ENCODE measurements at places on chromosomes 12 and 14.
A peak's percentile ranks its signal among the peaks of the same experiment; 100 is the strongest.

DNA sequence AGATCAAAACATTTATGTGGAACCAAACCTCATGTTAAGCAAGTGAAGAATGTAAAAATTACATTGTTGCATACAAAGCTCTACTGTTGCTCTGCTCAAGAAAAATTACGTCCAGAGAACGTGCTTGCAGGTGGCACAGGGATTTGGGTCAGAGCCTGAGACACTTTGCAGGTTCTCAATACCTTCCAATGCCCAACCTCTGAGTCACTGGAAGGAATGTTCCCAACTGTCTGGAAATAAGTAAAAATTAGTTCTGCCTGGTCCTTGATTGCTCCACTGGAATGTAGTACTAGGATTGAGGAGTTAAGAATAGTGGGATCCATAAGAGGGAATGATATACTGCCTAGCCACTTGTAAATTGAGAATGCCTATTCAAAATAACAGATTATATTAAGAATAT, 2.8 kb upstream of the IFNG start:
- H3K4me1 ChIP-seq = no peaks in the 10 kb centered on the region
- DNase-seq = no peak
- no peaks in the 10 kb centered on the region for H3K36me3 ChIP-seq
- no peaks in the 10 kb centered on the region for H3K27me3 ChIP-seq
- H3K27ac ChIP-seq = no peak overlapping the region

DNA sequence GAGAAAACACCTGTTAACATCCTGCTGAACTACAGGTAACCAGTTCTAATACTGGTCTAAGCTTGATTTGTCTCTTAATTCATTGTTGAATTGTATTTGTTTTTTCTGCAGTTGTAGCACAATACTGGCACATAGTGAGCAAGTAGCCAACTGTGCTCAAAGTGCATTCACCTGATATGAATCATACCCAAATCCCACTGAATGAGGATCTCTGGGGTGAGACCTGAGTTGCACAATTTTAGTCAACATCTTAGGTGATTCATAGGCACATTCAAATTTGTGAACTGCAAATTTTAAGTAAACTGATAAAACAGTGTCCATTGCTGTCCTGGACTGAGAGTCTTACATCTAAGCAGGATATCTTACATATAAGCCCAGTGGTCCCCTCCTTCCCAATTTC, 12.8 kb downstream of the KCNC2 start:
- DNase-seq = no peak
- H3K36me3 ChIP-seq = no peaks in the 10 kb centered on the region
- H3K27ac ChIP-seq = no peak overlapping the region
- no peak overlapping the region for H3K4me3 ChIP-seq
- H3K27me3 ChIP-seq = no peaks in the 10 kb centered on the region

- H3K27me3 ChIP-seq = no peaks in the 10 kb centered on the region
- no peaks in the 10 kb centered on the region for H3K4me1 ChIP-seq
- H3K36me3 ChIP-seq = no peaks in the 10 kb centered on the region
- no peak overlapping the region for H3K27ac ChIP-seq
Observed at GRCh38 chr14:25887251-25887878, 710.5 kb downstream of the NOVA1 start.

DNA sequence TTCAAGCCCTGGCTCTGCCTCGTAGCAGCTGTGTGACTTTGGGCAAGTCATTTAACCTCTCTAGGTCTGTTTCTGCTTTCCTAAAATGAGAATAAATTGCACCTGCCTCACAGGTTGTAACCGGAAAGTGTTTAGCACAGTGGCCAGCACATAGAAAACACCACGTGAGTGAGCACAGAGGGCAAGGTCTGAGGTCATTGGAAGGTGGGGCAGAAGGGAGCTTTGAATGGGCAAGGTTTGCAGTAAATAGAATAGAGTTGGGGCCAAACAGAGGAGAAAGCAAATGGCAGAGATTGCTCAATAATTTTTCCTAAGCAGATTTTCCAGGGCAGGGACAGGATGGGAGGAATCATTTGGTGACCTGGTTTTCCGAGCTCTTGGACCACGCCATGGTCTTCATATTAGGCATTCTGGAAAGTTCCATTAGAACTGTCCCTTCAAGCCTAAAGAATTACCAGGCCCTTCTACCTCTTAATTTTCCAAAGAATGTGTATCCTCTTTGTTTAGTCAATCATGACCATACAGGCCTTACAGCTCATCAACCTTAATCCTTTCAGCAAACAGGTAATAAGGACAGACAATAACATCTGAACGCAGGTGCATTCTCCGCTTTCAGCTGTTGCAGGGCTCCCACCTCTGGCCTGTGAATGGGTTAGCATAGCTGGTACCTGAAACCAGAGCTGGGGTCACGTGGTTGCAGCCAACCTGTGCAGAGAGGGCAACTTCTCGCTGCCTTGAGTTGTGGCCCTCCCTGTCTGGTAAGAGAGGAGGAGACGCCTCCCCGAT, 53.8 kb downstream of the VWF start:
- DNase-seq = no peak
- no peak overlapping the region for H3K4me3 ChIP-seq
- peaks cover 12% of the 10 kb centered on the region for H3K4me1 ChIP-seq
- H3K36me3 ChIP-seq = no peaks in the 10 kb centered on the region
- H3K27ac ChIP-seq = no peak overlapping the region

DNA sequence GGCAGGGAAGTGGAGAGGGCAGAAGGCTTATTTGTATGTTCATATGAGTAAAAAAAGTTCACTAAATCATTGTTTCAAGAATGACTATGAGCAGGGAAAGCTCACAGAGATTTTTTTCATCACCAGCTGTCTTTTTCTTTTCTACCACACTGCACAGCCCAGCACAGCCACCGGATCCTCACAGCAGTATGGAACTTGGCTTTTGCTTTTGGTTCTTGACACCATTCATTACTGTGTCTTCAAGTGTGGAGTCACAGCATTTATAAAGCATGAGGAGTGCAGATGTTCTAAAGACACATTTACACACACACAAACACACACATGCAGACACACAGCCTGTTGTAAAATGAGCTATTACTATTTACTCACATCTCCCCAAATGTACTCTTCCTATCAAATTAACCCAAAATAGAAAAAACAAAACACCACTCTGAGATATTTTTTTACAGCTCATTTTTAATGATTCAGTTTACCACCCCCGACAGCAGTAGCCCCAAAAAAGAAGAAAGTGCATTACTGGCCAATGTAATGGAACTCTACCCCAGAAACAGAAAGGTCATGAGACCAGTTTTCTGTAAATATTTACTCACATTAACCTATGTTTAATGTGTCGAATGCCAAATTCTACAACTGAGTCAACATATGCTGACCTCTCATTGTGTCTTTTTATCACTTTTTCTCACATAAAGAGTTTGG, 60.5 kb downstream of the BTG1 start:
- no peaks in the 10 kb centered on the region for H3K4me1 ChIP-seq
- DNase-seq = no peak
- H3K27me3 ChIP-seq = no peaks in the 10 kb centered on the region
- no peaks in the 10 kb centered on the region for H3K36me3 ChIP-seq
- no peak overlapping the region for H3K4me3 ChIP-seq

GRCh38 chr14:67722293-67722692, 20.6 kb downstream of the RDH12 start:
- H3K4me3 ChIP-seq = no peak overlapping the region
- no peak for DNase-seq
- H3K36me3 ChIP-seq = no peaks in the 10 kb centered on the region

- H3K27me3 ChIP-seq = no peaks in the 10 kb centered on the region
- DNase-seq = no peak
- H3K36me3 ChIP-seq = no peaks in the 10 kb centered on the region
- H3K4me1 ChIP-seq = no peaks in the 10 kb centered on the region
- H3K4me3 ChIP-seq = no peak overlapping the region
- H3K27ac ChIP-seq = no peak overlapping the region
Observed at GRCh38 chr12:15797818-15798217, 8.6 kb upstream of the EPS8 start.

DNA sequence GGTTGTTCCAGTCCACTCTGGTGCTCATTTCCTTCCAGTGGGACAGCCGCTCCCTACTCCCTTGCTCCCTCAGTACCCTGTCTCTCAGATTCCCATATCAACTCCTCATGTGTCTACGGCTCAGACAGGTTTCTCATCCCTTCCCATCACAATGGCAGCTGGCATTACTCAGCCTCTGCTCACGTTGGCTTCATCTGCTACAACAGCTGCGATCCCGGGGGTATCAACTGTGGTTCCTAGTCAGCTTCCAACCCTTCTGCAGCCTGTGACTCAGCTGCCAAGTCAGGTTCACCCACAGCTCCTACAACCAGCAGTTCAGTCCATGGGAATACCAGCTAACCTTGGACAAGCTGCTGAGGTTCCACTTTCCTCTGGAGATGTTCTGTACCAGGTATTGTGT, 69.9 kb downstream of the RAD52 start:
- H3K27me3 ChIP-seq = no peaks in the 10 kb centered on the region
- peaks cover 23% of the 10 kb centered on the region for H3K36me3 ChIP-seq
- no peak for DNase-seq

GRCh38 chr12:10718279-10718821, 4.8 kb downstream of the YBX3 start:
- no peaks in the 10 kb centered on the region for H3K27me3 ChIP-seq
- peak overlapping the region; percentile 99 for H3K4me3 ChIP-seq
- H3K4me1 ChIP-seq = peaks cover 26% of the 10 kb centered on the region
- H3K36me3 ChIP-seq = peaks cover 38% of the 10 kb centered on the region
- no peak for DNase-seq

DNA sequence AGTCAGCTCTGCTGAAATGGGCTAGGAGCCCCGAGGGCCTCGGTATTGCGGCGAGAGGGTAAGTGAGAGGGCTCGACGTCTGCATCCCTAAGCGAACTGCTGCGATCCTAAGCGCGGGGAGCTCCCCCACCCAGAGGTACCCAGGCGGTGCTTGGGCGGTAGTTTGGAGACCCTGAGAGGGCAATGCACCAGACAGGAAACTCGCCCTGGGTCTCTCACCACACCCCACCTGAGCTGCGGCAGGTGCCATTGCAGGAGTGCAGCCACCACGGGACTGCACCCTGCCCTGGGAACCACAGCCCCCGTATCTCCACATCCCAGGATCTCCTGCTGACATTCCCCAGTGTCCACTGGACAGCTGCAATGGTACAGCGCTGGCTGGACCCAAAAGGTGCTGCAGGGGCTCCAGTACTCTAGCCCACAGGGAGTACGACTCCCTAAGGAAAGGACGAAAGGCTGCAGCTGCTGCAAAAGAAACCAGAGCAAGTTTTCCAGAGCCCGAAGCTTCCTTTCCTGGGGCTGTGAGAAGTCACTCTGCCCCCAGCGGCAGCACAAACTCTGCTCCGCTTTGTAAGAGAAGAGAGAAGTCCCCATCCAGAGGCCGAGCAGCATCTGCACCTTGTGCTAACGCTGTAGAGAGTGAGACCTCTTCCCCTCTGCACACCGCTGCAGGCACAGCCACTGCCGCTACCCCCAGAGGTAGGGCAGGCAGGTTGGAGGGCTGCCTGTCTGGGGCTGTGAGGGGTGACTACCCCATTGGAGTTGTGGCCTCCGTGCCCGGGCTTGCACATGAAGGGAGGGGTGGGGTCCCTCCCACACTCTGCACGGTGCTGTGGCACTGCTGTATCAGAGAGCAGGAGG, 31.1 kb upstream of the MON2 start:
- peaks cover 23% of the 10 kb centered on the region for H3K27me3 ChIP-seq
- no peaks in the 10 kb centered on the region for H3K36me3 ChIP-seq
- peak overlapping the region; percentile 37 for H3K4me3 ChIP-seq
- H3K27ac ChIP-seq = no peak overlapping the region
- H3K4me1 ChIP-seq = no peaks in the 10 kb centered on the region
- DNase-seq = peak; percentile 75

DNA sequence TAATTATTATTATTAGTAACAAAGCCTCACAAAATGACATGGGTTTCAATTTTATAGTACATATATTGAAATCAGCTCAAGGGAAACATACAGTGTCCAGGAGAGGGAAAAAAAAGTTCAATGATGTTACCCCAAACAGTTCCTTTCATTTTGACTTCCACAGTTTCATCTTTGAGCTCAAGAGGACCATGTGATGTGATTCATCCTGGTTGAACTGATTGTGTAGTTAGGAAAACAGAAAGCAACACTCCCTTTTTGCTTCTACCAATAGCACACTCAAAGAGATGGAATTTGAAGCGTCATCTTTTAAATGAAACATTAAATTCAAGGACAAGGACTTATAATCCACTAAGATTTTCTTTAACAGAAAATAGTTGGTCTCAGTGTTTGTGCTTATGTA, 461.0 kb downstream of the FOXG1 start:
- no peaks in the 10 kb centered on the region for H3K36me3 ChIP-seq
- no peak overlapping the region for H3K4me3 ChIP-seq
- H3K4me1 ChIP-seq = no peaks in the 10 kb centered on the region
- DNase-seq = no peak
- no peaks in the 10 kb centered on the region for H3K27me3 ChIP-seq
- no peak overlapping the region for H3K27ac ChIP-seq

- peaks cover 5% of the 10 kb centered on the region for H3K4me1 ChIP-seq
- peaks cover 7% of the 10 kb centered on the region for H3K27me3 ChIP-seq
- H3K36me3 ChIP-seq = no peaks in the 10 kb centered on the region
- H3K4me3 ChIP-seq = peak overlapping the region; percentile 16
Observed at GRCh38 chr12:95446506-95446900, 27.4 kb upstream of the METAP2 start.

- no peak for DNase-seq
- H3K36me3 ChIP-seq = no peaks in the 10 kb centered on the region
- 0 out of 2 replicates have a peak, but pooled peaks cover 1% of the 10 kb centered on the region for H3K4me1 ChIP-seq
- H3K4me3 ChIP-seq = no peak overlapping the region
Observed at GRCh38 chr12:75792687-75793086, 238.9 kb downstream of the PHLDA1 start.

DNA sequence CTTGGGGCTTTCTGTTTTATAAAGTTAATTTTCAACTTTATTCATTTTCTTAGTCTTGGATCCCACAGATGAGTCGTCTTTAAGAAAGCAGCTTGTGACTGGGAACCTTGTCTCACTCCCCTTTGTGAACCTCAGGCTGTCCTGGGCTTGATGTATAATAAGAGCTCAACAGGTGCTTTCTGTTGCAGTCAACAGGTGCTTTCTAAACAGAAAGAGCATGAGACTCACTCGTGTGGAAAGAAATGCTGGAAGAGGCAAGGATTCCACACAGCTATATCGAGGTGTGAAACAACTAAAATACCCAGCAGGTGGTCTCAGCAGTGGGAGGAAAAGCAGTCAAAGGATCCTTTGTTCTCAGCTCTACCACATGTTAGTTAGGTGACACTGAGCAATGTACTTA, 398.9 kb downstream of the EGLN3 start:
- H3K4me1 ChIP-seq = peaks cover 8% of the 10 kb centered on the region
- no peaks in the 10 kb centered on the region for H3K27me3 ChIP-seq
- no peak overlapping the region for H3K4me3 ChIP-seq
- no peak overlapping the region for H3K27ac ChIP-seq
- no peaks in the 10 kb centered on the region for H3K36me3 ChIP-seq

GRCh38 chr14:35708062-35708461, 101.0 kb downstream of the RALGAPA1 start:
- no peak overlapping the region for H3K4me3 ChIP-seq
- no peaks in the 10 kb centered on the region for H3K36me3 ChIP-seq
- no peaks in the 10 kb centered on the region for H3K4me1 ChIP-seq
- DNase-seq = no peak

DNA sequence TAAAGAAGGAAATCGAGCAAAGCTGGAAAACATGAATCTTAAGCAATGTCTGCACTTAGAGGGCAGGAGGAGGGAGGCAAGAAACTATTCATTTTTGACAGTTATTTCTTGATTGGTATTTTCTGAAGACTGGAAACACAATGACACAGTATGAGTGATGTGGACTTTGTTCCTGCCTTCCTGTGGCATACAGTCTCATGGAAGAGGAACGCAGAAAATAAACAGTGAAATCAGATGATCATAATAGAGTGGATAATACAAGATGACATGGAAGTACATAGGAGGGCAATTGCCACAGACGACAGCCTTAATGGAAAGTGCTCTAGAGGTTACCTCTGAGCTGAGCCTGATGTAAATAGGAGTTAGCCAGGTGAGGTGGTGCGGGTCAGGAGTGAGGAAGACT, 140.4 kb upstream of the MAX start:
- H3K4me3 ChIP-seq = no peak overlapping the region
- no peaks in the 10 kb centered on the region for H3K36me3 ChIP-seq
- peaks cover 10% of the 10 kb centered on the region for H3K4me1 ChIP-seq
- no peak for DNase-seq
